ENCODE measurements at places on chromosomes 3 and 15. TPM values are rescaled to one million over a fixed set of nuclear protein-coding genes. Genes with fewer than 3 reads are reported as not detected.

DNA sequence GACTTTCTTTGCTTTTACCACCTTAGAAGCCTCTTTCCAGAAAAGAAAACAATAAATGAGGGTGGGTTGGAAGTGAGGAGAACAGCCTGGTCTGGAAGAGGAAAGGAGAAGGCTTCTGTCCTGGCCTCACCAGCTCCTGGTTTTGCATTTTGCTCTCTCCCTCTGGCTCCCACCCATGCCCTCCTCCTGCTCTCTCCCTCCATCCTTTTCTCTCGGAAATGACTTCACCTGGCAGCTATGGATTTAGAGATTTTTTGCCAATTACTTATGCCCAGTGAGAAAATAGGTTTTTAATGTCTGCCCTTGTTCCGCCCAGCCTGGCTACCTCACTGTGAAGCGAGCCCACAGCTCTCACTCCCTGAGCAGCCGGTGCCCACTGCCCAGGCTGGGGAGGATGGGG is 77.9 kb upstream of the NTRK3 start:
- no peak overlapping the region for H3K27ac ChIP-seq
- DNase-seq: no peak
- peaks cover 10% of the 10 kb centered on the region for H3K27me3 ChIP-seq
- H3K4me3 ChIP-seq: no peak overlapping the region
- no peaks in the 10 kb centered on the region for H3K36me3 ChIP-seq
- no peaks in the 10 kb centered on the region for H3K4me1 ChIP-seq

Gene ISL2
- total RNA-seq: 2.4 TPM

DNA sequence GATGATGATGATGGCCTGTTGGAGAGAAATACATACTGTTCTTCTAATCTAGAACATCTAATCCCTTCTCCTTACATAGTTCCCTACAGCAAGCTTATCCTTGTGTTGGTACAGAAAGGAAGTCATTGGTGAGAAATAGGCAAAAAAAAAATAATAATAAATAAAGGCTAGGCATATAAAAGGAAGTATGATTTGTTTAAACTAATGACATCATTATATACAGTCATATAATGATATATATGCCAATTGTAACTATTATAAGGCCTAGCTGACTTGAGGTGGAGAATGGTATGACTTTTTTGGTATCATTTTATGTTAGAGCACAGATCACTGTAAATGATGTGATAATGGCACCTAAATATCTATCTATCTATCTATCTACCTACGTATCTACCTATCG is 142.4 kb downstream of the DUT start:
- no peaks in the 10 kb centered on the region for H3K27me3 ChIP-seq
- no peak overlapping the region for H3K27ac ChIP-seq
- no peak for DNase-seq
- H3K36me3 ChIP-seq: no peaks in the 10 kb centered on the region

Gene ROPN1B
- not detected for total RNA-seq

Gene TM2D3
- total RNA-seq: 51.6 TPM

Gene ITIH1
- not detected for total RNA-seq

Gene NMB
- total RNA-seq: 1.8 TPM

GRCh38 chr15:90664650-90665287 is 52.4 kb upstream of the BLM start:
- H3K36me3 ChIP-seq: peaks cover 31% of the 10 kb centered on the region
- H3K4me1 ChIP-seq: peaks cover 67% of the 10 kb centered on the region
- H3K4me3 ChIP-seq: peak overlapping the region; percentile 84
- DNase-seq: no peak

DNA sequence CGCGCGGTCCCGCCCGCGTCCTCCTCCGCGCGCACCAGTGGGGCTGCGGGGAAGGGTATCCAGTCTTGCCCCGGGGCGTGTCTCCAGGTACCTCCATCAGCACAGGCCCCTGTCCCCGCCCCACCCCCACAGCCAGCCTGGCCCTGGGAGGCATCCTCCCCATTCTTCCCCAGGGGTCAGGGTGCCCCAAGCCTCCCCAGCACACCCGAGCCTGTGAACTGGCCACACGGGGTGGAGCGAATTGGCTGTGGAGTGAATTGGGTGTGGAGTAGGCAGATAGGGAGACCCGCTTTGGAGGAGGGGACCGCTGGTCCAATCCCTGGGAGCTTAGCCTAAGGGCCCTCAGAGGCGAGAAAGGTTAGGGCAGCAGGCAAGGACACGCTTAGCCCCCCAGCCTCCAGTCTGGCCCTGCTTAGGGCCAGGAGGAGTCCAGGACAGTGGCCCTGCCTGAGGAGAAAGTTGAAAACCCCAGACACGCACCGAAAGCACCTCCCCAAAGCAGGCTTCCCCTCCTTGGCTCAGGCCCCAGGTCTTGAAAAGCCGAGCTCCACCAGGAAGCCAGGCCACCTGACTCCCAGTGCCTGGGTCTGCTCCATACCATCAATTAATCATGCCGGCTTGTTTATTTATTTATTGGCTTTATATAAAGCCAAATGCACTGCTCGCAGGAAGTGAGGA is 107.7 kb upstream of the SLC6A11 start:
- H3K27me3 ChIP-seq: peaks cover 69% of the 10 kb centered on the region
- no peak overlapping the region for H3K4me3 ChIP-seq
- H3K27ac ChIP-seq: no peak overlapping the region
- peaks cover 5% of the 10 kb centered on the region for H3K4me1 ChIP-seq
- DNase-seq: no peak

- H3K4me1 ChIP-seq: peaks cover 13% of the 10 kb centered on the region
- peak overlapping the region; percentile 68 for H3K4me3 ChIP-seq
- H3K36me3 ChIP-seq: peaks cover 4% of the 10 kb centered on the region
- H3K27me3 ChIP-seq: peaks cover 2% of the 10 kb centered on the region
- DNase-seq: no peak
These were observed 275.9 kb downstream of the DOCK3 start for GRCh38 chr3:50950591-50950990.

Gene AQP9
- not detected for total RNA-seq

Gene SLC12A1
- not detected for total RNA-seq

DNA sequence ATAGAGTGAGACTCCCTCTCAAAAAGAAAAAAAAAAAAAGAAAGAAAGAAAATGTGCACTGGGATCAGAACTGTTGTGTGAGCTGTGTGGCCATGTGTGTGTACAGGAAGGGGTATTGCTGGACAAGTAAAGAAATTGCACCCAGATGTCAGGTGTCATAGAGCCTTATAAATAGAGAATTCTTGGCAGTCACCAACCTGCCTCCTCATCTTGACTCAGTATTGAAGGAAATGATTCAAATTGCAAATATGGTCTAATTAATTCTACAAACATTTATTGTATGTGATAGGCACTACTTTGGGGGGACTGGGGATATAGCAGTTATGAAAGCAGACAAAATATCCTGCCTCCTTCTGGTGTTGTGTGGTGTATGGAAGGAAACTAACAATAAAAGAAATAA is 243.8 kb upstream of the TTC14 start:
- no peak for DNase-seq
- no peaks in the 10 kb centered on the region for H3K4me1 ChIP-seq
- no peak overlapping the region for H3K4me3 ChIP-seq
- H3K36me3 ChIP-seq: no peaks in the 10 kb centered on the region
- H3K27me3 ChIP-seq: no peaks in the 10 kb centered on the region

DNA sequence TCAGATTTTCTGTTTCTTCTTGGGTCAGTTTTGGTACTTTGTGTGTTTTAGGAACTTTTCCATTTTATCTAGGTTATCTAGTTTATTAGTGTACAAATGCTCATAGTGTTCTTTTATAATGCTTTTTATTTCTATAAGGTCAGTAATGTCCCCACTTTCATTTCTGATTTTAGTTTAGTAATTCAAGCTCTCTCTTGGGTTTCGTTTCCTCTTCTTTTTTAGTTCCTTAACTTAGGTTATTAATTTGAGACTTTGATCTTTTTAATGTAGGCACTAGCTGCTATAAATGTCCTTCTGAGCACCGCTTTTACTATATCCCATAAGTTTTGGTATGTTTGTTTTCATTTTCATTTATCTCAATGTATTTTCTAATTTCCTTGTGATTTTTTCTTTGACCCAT is 27.0 kb upstream of the CD200R1L start:
- DNase-seq: no peak
- H3K27me3 ChIP-seq: no peaks in the 10 kb centered on the region
- H3K27ac ChIP-seq: no peak overlapping the region
- H3K36me3 ChIP-seq: peaks cover 19% of the 10 kb centered on the region

DNA sequence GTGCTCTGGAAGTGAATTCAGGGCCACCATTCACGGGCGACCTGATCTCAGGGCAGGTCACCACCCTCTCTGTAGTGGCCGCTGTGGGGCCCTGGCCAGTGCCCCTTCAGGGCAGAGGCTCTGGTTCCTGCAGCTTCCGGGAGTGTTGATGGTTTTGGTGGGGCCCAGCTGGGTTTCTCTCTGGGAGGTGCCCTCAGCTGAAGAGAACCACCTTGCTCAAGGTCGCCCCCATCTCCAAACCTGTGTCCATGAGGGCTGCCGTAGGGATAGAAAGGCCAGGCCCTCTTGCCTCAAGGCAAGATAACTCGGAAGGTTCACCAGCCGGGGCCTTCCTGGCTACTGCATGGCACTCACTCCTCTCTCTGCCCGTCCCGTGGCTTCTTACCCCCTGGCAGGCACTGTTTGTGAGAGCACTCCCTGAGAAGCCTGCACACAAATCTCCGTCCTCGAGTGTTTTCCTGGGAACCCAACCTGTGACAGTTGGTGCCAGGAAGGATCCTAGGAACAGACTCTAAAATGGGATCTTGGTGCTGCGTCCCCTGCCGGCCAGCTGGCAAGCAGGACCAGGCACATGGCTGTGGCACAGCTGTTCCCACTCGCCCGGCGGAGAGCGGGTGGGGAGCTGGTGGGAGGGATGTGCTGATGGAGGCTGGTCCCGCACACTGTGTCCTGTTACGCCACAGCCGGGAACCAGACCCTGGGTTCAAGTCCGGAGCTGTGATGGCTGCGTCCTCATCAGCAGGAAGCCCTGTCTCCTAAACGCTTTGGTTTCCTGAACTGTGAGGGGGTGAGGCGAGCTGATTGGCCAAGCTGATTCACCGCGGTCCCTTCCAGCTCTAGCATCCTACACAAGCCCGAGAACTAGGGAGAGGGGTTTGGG is 23.2 kb upstream of the PIGZ start:
- H3K36me3 ChIP-seq: no peaks in the 10 kb centered on the region
- H3K4me3 ChIP-seq: no peak overlapping the region
- peaks cover 3% of the 10 kb centered on the region for H3K27me3 ChIP-seq
- H3K4me1 ChIP-seq: no peaks in the 10 kb centered on the region
- no peak for DNase-seq
- H3K27ac ChIP-seq: no peak overlapping the region

- no peak overlapping the region for H3K4me3 ChIP-seq
- H3K36me3 ChIP-seq: no peaks in the 10 kb centered on the region
- peak; percentile 50 for DNase-seq
- H3K27me3 ChIP-seq: no peaks in the 10 kb centered on the region
- H3K27ac ChIP-seq: no peak overlapping the region
These were observed 388.2 kb upstream of the AGTR1 start for GRCh38 chr3:148309390-148310035.

DNA sequence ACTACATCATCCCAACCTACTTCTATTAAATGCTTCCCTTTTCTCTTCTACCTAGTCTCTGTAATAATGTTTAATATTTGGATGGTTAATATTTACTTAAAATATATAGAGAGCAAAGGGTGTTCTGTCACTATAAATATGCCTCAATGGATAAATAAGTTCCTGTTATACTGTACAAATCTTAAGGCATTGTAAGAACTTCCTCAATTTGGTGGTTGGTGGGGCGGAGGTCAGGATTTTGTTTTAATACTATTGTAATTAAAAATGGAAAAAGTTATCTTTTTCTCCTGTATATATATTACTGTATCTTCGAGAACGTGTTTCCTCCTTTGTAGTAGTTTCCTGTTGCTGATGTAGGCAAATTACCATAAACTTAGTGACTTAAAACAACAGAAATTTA is 41.5 kb downstream of the SPRED1 start:
- H3K36me3 ChIP-seq: no peaks in the 10 kb centered on the region
- H3K27ac ChIP-seq: no peak overlapping the region
- H3K4me1 ChIP-seq: peaks cover 7% of the 10 kb centered on the region
- no peak for DNase-seq

DNA sequence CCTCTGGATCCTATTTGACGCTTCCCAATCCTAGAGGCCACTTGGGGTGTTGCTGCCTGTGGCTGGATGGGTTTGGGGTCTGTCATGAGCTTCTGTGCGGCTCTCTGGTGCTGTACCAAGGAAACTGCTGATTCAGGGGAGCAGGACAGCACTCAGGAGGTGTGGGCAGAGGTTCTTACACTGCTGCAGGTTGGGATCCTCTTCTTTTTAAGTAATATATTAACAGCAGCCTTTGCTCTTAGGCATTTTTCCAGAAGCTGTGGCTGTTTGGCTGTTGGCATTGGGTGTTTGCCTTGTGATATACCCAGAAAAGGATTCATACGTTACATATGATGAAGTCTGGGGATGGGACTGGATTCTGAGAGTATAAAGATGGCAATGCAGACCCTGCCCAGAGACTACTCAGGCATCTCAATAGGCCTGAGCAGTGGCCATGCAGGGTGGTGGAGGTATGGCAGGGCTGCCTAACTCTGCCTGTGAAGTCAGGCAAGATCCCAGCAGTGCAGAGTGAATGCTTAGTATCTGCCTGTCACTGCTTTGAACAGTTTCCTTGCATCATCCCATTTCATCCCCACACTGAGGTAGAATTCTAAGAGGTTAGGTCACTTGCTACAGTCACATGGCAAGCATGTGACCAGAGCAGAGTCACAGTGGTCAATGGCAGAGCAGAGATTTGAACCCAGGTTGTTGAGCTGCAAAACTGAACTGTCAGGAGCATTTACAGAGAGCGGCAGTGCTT is 3.9 kb downstream of the ABHD6 start:
- H3K27ac ChIP-seq: no peak overlapping the region
- H3K36me3 ChIP-seq: peaks cover 2% of the 10 kb centered on the region
- DNase-seq: no peak
- H3K4me3 ChIP-seq: no peak overlapping the region

- no peaks in the 10 kb centered on the region for H3K36me3 ChIP-seq
- peaks cover 9% of the 10 kb centered on the region for H3K4me1 ChIP-seq
- no peak for DNase-seq
- H3K4me3 ChIP-seq: no peak overlapping the region
- H3K27ac ChIP-seq: no peak overlapping the region
These were observed 31.9 kb downstream of the SMAD6 start for GRCh38 chr15:66733976-66734375.

- H3K4me3 ChIP-seq: no peak overlapping the region
- H3K4me1 ChIP-seq: no peaks in the 10 kb centered on the region
- peaks cover 27% of the 10 kb centered on the region for H3K27me3 ChIP-seq
- H3K27ac ChIP-seq: no peak overlapping the region
- no peak for DNase-seq
These were observed 40.4 kb downstream of the CCDC33 start for GRCh38 chr15:74276560-74276959.

DNA sequence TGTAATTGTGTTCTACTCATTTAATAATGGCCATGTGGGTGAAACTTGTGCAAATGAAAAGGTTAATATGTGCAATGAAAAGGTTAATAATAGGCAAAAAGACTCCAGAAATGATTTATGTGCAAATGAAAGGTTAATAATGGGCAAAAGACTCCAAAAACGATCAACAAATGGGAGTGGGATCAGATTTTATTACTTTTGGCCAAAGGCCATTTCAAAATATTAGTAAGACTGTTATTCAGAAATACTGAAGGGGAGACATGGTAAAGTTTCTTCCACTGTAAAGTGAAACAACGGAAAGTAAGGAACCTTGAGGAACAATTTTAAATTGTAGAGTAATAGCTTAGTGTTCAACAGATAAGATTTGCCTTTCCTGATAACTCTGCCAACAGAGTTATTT is 40.7 kb downstream of the STARD9 start:
- DNase-seq: no peak
- no peak overlapping the region for H3K4me3 ChIP-seq
- H3K4me1 ChIP-seq: peaks cover 12% of the 10 kb centered on the region
- peaks cover 1% of the 10 kb centered on the region for H3K36me3 ChIP-seq

GRCh38 chr3:168782193-168782592 is 686.5 kb upstream of the GOLIM4 start:
- H3K4me3 ChIP-seq: no peak overlapping the region
- H3K36me3 ChIP-seq: no peaks in the 10 kb centered on the region
- no peaks in the 10 kb centered on the region for H3K4me1 ChIP-seq
- no peak for DNase-seq
- no peak overlapping the region for H3K27ac ChIP-seq

Gene UROC1
- not detected for total RNA-seq

Gene FAM81A
- 2.5 TPM for total RNA-seq

Measured in activated CD8-positive, alpha-beta memory T cell treated with anti-CD3 and anti-CD28 coated beads, Interleukin-2, amount 10 ng/mL, durations not matched to agents 7 days and 5 days (primary cell).